CD4-positive, alpha-beta T cell treated with Interleukin-1 beta for 1 hour (primary cell): ENCODE measurements at places on chromosomes 16 and 17.

DNA sequence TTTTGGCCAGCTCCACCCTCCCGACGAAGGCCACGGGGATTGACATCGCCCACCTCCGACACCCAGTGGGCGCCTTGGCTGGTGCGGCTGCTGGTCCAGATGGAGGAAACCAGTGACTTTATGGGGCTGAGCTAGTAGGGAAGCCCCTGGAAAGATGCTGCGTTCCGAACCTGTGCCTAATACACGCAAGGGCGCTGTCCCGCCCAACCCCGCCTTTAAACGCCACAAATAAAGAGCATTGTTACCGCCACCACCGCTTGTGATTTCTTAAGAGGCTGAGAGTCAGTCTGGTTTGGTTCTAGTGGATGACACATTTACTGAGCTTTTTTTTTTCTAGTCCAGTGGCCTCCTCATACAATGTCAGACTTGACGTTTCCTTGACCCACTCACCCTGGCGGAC lies 107.9 kb downstream of the AATF start:
- no peak for DNase-seq

DNA sequence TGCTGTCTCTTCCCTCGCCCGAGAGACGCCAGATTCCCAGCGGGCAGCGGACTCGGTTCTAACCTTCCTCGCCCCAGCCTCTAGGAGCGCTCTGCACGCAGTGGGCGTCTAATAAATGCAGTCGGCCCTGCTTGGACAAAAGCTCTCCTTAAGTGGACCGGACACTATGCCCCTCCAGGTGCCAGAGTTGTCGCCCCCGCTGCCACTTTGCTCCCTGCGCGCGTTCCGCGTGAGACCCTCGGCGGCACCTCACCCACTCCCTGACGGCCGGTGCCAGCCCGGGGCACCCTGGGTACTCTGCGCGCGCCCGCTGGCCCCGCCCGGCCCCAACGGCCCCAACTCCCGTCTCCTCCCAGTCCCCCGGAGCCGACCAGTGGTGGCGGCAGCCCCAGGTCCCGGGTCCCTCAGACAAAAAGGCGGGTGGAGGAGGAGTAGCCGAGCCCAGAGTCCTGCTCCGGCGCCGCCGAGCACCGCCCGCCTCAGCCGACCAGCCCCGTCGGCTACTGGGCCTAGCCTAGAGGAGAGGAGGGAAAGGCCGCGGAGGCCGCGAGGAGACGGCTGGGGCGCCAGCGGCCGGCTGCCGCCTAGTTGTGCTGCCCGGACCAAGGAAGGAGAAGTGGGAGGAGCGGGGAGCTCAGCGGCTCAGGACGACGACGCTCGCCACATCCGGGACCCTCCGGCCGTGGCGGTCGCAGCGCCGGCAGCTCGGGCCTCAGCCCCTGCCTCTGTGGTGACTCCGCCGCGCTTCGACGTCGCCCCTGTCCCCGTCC lies 123.0 kb downstream of the GOSR1 start:
- peak; percentile 52 for DNase-seq

- no peak for DNase-seq
These were observed 45.1 kb downstream of the AHSP start for GRCh38 chr16:31572821-31573220.

DNA sequence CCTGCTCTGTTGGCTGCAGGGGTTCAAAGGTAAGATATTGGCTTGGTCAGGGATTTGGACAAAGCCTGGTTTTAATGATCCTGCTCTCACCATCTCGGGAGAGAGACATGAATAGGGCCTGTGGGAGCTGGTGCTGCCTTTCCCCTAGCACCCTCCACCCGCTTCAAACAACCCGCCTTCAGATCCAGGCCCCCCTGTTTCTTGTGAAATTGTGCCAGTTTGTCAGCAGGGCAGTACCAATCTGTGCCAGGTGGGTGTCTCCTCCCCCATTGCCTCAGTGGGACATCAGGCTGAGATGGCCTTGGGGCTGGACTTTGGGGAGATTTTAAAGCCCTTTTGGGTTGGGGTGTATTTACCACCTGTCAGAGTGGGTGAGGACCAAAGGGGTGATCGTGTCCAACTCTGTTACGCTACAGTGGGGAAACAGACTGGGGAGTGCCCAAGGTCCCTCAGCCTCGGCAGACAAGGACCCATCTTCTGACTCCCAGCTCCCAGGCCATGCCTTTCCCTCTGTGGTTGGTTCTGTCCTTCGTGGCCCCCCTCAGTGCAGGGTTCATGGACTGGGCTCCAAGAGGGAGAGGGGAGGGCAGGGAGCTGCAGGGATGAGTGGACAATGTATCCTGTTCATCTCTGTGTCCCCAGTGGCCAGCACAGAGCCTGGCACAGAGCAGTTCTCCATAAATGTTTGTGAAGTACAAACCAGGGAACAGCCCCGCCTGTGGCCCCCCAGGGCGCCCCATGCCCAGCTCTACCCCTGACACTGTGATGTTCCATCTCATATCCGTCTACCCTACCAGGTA lies 3.3 kb downstream of the ARHGAP23 start:
- DNase-seq = no peak

DNA sequence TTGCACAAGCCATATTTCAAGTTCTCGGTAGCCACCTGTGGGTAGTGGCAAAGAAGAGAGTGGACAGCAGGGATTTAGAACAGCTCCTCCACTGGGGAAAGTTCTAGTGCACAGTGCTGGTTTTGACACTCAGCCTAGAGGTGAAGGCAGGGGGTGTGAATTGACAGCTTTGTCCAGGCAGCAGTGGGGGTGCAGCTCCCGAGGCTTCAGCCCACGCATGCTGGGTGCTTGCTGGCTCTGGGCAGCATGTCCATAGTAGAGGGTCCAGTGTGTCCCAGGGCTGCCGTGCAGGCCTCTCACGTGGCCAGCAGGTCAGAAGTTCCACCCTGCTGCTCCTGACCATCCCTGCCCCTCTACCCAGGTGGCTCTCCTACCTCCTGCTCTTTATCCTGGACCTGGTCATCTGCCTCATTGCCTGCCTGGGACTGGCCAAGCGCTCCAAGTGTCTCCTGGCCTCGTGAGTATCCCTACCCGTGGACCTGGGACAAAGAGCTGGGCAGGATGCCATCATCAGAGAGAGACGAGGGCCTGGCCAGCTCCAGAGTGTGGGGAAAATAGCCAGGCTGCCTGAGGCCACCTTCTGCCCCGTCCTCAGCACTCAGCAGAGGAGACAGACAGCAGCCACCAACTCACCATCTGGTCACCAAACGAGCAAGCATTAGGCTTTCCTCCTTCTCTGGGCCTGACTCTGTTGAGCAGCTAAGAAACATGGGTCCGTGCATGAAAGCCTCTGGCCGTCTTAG lies 29.8 kb downstream of the TTYH2 start:
- DNase-seq = no peak

- peak; percentile 39 for DNase-seq
These were observed 154.2 kb downstream of the MRM1 start for GRCh38 chr17:36755586-36755985.

- DNase-seq = no peak
These were observed 14.9 kb downstream of the DHX38 start for GRCh38 chr16:72108353-72109102.

DNA sequence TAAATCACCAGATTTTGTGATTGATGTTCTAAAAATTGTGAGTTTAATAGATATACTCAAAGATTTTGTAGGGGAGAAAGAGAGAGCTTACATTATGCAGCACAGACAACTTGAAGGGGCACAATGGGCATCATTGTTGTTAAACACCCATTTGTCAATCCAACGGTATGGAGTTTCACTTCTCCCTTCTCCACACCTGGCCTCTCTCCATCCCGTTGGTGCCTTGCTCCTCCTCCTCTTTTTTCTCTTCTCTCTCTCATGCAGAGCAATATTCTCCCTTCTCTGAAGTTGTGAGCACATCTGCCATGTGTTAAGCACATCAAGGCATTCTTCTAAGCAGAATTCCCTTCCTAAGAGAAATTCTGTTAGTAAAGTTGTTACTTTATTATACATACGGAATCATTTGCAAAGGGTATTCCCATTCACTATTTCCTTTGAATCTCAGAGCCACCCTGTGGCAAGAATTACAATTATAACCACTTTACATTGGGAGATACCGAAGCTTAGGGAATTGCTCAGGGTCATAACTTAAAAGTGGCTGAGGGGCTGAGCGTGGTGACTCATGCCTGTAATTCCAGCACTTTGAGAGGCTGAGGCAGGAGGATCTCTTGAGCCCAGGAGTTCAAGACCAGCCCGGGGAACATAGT lies 40.5 kb upstream of the SKAP1 start:
- no peak for DNase-seq

- DNase-seq = no peak
These were observed 20.0 kb downstream of the CLUAP1 start for GRCh38 chr16:3520841-3521240.

GRCh38 chr17:13135506-13135905 lies 117.7 kb upstream of the ELAC2 start:
- DNase-seq = no peak

DNA sequence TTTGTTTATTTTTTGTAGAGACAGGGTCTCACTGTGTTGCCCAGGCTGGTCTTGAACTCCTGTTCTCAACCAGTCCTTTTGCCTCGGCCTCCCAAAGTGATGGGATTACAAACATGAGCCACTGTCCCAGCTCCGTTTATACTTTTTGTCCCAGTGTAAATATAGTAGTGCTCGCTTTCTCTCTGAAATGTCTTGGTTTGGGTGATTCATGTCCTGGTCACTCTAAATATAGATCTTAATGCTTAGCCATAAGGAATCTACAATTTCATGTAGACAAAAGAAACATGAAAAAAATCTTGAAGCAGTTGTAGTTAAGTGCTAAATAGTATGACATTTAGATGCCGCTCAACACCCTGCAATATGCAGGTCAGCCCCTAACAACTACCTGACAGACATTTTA lies 126.9 kb downstream of the KATNIP start:
- no peak for DNase-seq
